Midbrain (tissue), 1 donor: ENCODE measurements at places on chromosomes 13 and 19.

DNA sequence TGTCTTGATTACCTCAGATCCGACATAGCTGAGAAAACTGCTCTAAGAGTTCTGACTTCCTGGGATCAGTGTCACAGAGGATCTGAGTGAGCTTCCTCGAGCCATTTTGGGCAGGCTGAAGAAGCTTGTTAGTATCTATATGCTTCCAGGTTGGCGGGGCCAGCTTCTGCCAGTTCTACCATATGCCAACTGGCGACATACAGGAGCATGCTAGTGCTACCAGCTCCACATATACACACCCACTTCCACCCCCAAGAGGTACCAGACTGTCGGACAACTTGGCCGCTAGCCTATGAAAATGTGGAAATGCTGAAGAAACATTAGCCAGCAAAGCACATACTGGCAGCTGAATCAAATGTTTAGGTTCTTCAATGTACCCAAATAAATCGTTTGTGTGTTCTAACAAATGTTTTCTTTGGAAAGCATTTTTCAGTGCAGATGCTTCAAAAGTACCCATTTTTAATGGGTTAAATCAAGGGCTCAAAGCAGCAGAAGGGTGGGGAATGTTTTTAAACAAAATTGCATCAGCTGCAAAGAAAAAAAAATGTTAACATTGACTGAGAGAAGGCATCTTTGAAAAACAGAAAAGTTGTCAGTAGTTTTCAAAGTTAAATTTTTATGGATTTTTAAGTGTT is 163.7 kb downstream of the KLF12 start:
- no peak for DNase-seq

GRCh38 chr13:44519642-44520041 is 56.5 kb downstream of the TSC22D1 start:
- DNase-seq: no peak

DNA sequence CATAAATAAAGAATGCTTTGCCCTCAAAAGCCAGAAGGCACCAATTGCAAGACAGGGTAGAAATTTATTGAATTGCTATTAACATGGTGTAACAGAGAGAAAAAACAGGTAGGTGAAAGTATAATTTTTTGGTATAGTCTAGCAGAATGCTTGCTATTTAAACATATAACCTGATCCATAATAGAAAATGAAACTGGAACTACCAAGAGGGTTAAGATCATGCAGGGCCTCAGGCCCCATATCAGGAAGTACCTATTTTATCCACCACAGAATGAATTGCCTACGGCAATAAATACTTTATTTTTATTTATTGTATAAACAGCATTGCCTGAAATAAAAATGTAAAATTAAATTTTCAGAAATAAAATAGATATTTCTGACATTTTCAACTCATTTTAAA is 159.5 kb downstream of the PRR20E start:
- DNase-seq: no peak

DNA sequence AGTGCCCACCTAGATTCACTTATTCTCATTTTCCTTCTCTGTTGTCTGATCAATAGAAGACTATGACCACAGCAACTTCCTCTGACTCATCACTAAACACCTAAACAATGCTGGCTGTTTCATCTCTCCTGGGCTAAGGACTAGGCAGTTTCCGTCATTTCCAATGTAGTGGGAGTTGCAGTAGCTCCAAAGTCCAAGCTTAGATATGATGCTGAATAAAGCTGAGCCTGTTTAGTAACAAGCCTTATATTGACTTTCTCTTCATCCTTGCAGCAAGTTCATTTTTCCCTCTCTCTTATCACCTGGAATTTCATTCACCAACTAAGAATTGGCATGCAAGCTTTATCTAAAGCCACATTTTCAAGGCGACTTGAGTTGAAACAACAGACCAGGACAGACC is 53.5 kb upstream of the PCDH9 start:
- DNase-seq: no peak

- no peak for DNase-seq
These were observed 380.6 kb downstream of the LIG4 start for GRCh38 chr13:107834717-107835116.

DNA sequence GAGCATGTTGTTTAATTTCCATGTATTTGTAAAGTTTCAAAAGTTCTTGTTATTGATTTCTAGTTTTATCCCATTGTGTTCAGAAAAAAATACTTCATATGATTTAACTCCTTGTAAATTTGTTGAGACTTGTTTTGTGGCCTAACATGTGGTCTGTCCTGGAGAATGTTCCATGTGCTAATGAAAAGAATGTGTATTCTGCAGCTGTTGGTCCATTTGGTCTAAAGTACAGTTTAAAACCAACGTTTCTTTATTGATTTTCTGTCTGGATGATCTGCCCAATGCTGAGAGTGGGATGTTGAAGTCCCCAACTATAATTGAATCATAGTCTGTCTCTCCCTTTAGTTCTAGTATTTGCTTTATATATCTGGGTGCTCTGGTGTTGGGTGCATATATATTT is 34.9 kb upstream of the TPP2 start:
- DNase-seq: no peak

- no peak for DNase-seq
These were observed 6.9 kb upstream of the ANGPTL4 start for GRCh38 chr19:8357007-8357521.

- DNase-seq: no peak
These were observed 1.5 kb downstream of the RPS11 start for GRCh38 chr19:49497789-49498103.

DNA sequence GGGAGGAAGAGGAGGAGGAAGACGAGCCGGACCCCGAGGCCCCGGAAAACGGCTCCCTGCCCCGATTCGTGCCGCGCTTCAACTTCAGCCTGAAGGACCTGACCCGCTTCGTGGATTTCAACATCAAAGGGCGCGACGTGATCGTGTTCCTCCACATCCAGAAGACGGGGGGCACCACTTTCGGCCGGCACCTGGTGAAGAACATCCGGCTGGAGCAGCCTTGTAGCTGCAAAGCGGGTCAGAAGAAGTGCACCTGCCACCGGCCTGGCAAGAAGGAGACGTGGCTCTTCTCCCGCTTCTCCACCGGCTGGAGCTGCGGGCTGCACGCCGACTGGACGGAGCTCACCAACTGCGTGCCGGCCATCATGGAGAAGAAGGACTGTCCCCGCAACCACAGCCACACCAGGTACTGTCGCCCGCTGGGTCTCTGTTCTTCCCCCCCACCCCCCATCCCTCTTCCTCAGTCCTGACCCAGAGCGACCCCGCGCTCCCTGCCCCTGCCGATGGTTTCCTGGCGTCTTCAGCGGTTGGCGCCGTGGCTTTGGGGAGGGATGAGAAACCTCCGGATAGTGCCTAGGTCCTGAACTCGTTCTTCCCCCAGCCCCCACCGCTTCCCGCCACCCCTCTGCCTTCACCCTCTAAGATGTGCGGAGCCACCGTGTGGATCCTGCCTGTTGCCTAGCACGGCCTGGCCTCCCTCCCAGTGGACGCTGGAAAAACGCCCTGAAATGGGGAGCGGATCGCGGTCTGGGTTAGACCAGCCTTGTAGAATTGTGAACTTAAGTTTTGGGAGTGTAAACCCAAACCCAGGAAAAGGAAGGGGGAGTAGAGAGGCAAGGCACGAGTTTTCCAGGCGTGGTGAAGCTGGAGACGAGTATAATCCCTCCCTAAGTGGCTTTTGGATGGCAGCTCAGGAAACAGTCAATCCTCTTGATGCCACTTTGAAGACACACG is 1.5 kb downstream of the HS6ST3 start:
- peak; percentile 26 for DNase-seq

GRCh38 chr13:57846600-57847173 is 215.1 kb downstream of the PCDH17 start:
- no peak for DNase-seq

DNA sequence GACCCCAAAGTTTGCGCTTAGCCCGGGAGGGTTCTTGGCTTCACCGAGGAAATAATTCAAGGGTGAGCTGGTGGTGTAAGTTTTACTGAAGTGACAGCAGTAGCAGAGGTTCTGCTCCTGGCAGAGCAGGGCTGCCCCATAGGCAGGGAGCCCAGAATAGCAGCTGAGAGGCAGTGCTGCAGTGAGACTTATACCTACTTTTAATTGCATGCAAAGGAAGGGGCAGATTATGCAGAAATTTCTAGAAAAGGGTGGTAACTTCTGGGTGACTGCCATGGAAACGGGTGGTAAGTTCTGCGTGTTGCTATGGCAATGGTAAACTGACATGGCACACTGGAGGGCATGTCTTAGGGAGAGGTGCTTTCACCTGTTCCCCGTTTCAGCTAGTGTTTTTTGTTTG is 17.5 kb upstream of the CAMSAP3 start:
- no peak for DNase-seq

GRCh38 chr13:39263033-39263432 is 224.8 kb downstream of the NHLRC3 start:
- DNase-seq: peak; percentile 78

GRCh38 chr13:37914781-37915391 is 45.3 kb upstream of the TRPC4 start:
- no peak for DNase-seq

DNA sequence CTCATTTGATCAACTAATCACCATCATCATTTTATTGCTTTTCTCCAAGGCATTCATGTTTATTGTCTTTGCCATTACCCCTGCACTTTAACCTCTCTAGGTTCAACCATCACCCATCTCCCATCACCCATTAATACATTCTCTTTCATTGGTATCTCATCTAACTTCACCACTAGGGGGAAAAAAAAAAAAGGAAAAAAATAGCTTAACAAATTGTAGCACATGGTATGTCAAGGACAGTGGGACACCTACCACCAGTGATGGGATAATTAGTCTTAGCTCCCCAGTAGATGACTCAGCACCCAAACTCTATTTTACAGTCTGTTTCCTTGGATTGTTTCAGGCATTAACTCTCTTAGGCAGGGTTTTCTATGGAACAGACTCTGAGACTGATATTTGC is 1770.2 kb upstream of the MIR17HG start:
- DNase-seq: no peak

GRCh38 chr13:98377635-98378378 is 199.1 kb downstream of the STK24 start:
- no peak for DNase-seq

- no peak for DNase-seq
These were observed 17.6 kb downstream of the FOXO1 start for GRCh38 chr13:40648841-40649240.

DNA sequence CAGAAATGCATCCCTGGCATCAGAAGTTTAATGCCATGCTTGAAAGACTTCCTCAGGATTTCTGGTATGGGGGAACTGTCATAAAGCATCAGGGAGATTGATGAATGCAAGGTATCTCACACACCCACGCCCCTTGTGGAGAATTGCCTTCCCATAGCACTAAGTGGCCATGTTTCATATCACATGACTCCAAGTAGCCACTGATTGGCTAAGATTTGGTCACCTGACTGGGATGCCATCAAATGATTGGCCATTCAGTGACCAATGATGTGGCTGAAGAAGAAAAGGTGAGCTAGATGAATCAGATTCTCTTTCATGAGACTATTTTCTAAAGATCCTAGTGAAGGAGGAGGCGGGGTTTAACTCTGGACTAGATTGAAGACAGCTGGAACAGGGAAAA is 7.3 kb downstream of the KLK8 start:
- no peak for DNase-seq

DNA sequence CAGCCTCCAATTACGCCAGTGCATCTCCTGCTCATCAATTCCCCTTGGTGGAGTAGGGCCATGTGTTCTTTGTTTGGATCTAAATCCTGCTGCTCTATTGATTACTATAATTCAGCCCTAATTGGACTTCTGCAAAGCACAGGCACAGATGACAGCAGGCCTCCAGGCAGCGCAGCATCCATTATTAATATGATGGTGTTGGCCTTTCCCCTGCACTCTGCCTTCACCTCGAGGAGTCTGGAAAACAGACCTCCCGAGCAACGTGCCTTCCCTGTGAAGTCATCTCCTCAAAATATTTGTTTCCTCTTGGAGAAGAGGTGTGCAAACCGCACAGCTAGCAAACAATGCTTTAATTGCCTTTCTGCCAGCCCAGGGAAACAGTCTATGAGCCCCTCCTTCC is 92.5 kb downstream of the UQCRFS1 start:
- DNase-seq: no peak
